ENCODE measurements at places on chromosomes 13 and 19. TPM values are rescaled to one million over a fixed set of nuclear protein-coding genes. Genes with fewer than 3 reads are reported as not detected.
A peak's percentile ranks its signal among the peaks of the same experiment; 100 is the strongest.

DNA sequence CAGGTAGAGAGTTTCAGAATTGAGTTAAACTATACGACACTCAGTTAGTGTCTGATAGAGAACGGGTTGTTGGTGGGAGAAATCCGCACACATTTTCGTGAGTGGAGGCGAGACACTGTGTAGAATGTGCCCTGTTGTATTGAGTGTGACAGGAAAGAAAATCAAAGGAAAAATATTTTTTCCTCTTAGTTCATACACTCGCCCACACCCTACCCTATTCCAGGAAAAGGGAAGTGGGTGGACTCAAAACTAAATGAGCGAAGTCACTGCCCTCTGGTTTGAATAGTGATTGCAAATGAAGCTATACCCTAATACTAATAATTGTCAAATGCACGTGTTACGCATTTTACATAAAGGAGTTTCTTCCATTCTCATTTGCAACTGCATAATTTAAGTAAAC, 2.0 kb downstream of the ZNF347 start:
- no peak for DNase-seq

GRCh38 chr13:20969182-20969581, 66.6 kb upstream of the XPO4 start:
- DNase-seq, result no peak

- DNase-seq, result peak; percentile 32
Measured at GRCh38 chr13:114147803-114148520, 15.5 kb upstream of the RASA3 start.

- DNase-seq, result no peak
Measured at GRCh38 chr13:83935566-83935965, 53.3 kb upstream of the SLITRK1 start.

- peak; percentile 77 for DNase-seq
Measured at GRCh38 chr13:28423010-28423409, 71.9 kb downstream of the FLT1 start.

DNA sequence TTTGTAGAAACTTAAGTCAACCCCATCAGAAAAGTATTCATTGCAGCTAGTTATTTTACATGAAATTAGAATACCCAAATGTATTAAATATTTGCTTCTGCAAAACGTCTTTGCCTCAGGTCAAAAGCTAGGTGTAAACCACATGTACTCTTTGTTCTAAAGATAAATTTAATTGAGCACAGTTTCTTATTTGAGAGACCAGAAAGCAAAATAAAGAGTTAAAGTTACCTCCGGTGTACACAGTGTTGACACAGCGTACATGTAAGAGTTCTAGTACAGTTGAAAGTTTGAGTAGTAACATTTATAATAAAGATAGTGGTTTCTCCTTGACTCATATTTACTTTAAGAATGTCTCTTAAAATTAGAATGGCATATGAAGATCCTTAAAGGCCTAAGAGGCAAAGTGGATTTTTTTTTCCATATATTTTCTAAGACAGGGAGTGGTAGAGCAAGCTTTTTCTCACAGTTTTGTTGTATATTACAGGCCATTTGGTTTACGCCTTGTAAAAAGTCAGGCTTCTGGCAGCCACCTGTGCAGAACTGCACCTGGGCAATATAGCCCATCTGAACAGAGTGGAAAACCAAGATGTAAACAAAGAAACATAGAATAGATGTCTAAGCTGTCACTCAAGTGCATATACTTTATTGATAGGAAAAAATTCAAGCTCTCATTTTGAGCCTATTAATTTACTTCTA, 2.9 kb downstream of the LRCH1 start:
- no peak for DNase-seq

Gene CC2D1A
- 28.9 TPM for total RNA-seq

- DNase-seq, result no peak
Measured at GRCh38 chr19:16064209-16064889, 11.9 kb upstream of the TPM4 start.

- DNase-seq, result no peak
Measured at GRCh38 chr19:51733742-51734522, 10.1 kb upstream of the HAS1 start.

- DNase-seq, result no peak
Measured at GRCh38 chr19:51347209-51347928, 5.4 kb upstream of the VSIG10L start.

DNA sequence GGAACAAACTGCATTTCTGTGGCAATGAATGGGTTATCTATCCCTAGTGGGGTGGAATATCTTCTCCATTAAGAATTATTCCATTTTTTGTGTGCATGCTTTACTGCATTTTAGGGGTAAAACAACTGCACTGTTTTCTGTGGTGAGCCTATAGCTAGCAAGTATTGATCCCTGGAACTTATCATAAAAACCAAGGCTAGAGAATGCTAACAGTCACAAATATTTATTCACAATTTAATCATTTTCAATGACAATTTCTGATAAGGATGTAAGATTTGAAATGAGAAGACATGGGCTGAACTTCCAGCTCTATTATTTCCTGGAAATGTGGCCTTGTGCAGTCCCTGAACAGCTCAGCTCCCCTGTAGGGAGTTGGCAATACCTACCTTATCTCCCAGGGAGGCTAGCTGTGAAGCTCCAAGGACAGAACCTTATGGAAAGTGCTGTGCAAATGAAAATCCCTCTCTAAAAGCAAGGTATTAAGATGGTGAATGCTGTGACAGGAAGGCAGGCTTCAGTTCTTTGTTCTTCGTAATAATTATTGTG, 51.5 kb upstream of the FAM216B start:
- no peak for DNase-seq

Gene LAIR1
- 87.8 TPM for total RNA-seq

Gene POU4F1
- not detected for total RNA-seq

DNA sequence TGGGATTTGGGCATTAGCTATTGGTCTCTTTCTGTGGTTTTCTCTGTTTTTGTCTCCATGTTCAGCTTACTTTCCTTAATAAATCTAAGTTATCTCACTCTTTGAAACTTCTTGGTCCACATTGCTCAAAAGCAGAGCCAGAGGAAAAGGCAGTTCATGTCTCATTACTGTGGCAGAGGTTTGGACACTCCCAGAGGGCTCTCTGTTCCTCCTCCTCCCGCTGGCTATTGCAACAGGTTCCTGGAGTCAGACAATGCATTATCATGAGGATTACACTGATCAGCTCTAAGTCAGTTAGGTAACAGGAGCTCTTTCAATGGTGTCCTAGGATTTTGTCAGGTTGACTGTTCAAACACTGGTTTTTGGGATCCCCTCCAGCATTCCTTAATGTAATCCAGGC, 298.8 kb downstream of the NDFIP2 start:
- DNase-seq, result no peak

GRCh38 chr13:105368781-105369180, 1166.7 kb downstream of the EFNB2 start:
- DNase-seq, result no peak

DNA sequence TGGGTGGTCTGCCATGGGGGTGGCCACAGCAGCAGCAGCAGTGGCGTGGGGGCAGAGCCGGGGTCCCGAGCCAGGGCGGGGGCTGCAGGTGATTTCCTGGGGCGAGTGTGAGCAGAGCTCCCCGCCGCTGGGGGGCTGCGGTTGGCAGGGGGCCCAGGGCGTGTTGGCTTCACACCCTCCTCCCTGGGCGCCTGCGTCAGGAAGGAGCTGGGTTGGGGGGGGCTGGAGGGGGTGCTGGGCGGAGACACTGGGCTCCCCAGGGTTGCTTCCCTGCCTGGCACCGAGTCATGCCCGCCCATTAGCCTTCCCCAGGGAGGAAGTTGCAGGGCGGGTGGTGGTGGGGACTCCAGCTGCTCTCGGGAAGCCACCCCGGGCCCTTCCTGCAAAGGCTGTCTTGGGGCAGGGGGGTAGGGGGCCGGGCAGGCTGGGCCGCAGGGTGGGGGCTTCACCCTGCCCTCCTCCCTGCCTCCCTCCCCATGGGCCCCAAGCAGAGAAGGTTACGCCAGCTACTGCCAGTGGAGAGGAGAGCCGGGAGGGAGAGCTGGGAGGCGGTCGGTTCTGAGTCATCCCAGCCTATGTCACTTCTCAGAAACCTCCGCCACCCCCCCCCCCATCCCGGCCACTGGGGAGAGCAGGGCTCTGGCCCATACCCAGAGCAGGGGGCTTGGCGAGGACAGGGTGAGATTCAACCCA, 4.6 kb downstream of the MIDN start:
- peak; percentile 97 for DNase-seq

- DNase-seq, result no peak
Measured at GRCh38 chr13:81929988-81930387, 1589.1 kb upstream of the SPRY2 start.

DNA sequence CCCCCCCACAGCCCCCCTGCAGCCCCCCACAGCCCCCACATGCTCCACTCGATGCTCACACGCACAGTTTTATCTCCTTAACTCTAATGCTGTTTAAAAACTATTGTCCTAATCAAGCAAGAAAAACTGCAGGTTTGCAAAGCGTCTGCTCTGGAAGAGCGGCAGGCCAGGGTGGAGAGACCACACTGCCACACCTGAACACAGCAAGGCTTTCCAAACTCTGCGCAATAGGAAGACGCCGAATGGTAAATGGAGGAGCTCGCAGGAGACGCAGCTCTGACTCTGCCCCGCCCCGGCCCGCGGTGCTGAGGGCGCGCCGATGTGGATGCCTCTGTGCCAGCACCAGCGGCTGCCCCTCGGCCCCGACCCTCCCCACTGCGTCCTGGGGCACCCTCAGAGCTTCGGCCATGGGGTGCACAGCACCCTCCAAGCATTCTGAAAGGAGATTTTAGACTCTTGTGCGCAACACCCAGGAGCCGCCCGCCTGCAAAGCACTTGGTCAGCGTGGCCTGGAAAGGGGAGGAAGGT, 32.4 kb downstream of the RASA3 start:
- DNase-seq, result peak; percentile 56

DNA sequence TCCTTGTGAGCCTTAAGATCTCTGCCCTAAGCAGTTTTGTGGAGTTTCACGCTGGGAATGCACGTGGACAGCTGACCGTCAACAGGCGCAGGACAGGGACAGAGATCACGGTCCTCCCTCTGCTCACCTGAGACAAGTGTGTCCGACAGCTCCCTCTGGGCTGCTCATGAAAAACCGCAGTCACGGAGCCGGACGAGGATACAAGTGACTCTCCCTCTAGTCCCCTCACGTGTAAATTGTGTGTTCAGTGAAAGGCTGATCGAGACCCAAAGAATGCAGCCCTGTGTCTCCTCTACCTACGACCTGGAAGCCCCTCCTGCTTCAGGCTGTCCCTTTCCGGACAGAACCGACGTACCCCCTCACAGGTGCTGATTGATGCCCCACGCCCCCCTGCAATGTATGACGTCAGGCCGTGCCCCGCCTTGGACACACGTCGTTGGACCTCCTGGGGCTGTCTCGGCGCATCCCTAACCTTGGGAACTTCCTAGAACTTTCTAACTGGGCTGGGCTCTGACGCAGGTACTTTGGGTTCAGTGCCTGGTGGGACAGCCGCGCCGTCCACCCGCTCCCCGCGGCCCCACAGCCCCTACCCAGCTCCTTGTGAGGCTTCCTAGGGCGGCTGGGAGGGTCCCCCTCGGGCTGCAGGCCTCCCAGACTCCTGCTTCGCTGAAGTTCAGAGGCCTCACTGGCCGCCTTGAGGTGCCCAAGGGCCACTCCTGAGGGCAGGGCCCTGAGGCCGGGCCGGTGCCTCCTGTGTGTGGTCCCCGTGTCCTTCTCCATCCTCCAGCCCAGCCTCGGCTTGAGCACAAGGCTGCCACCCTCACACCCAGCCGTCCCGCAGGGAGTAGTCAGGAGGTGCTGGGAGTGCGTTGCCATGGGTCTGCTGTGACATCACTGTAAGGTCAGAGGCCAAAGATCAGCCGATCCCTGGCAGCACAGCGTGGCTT, at the start of gene C13orf46:
C13orf46 (minus strand) TSS at position 859 of the 947 bp plus-strand sequence; CDS start at position 780, 79 bp downstream.
- DNase-seq, result peak; percentile 59

GRCh38 chr13:41386211-41386610, 71.1 kb upstream of the RGCC start:
- DNase-seq, result no peak

Gene ZNF850
- 2.8 TPM for total RNA-seq

Gene GATAD2A
- total RNA-seq, result 85.8 TPM

DNA sequence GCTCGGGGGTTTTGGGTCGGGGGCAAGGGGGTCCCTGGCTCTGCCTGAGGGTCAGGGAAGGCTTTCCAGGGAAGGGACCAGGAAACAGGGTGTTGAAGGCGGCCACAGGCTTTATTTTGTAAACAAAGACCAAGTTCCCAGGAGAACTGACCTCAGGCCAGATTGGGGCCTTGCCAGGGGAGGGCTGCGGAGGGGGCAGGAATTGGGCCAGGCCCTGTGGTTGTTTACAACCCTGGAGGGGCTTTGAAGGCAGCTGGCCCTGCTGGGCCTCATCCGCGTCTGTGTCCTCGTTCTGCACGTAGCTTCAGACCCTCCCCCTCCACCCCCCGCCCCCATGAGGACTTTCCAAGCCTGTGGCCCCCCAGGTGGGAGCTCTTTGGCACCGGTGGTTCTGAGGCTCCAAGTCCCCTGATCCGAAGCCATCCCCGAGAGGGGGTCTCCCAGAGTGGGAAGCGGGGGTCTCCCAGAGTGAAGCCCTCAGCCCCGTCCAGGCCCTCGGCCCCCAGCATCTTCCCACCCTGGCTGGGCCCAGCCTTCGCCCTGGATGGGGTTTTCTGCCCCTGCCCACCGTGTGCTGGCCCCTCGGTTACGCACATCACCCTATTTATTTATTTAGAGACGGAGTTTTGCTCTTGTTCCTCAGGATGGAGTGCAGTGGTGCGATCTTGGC, 13.5 kb upstream of the BSG start:
- peak; percentile 67 for DNase-seq

GRCh38 chr13:32045982-32046785, 14.6 kb downstream of the FRY start:
- no peak for DNase-seq

Gene GNG7
- 5.5 TPM for total RNA-seq

DNA sequence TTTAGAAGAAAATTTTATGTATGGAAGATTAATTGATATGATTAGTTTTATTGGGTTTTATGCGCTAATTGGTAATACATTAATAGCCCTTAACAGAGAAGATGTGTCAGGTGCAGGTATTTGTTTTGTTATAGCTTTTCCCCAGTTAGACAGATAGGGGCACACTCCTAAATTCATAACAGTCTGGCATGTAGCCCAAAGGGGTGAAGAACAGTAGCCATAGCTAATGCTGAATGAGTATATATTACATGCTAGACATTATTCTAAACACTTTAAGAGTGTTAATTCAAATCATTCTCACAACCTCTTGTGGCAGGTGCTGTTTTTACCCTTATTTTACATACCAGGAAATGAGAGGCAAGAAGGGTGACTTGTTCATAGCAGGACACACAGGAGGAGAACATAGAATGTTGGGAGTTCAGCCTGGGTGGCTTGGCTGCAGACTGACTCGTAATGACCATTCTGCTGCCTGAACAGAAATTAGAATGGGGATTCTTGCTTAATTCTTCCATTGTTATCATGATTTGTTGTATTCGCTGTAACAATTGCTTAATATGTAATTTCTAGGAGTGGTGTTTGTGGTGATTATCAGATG, 20.1 kb downstream of the PCCA start:
- no peak for DNase-seq

- DNase-seq, result no peak
Measured at GRCh38 chr13:63948045-63948444, 2532.4 kb upstream of the PCDH20 start.

Gene ZNF724
- total RNA-seq, result 2.3 TPM

Measured in upper lobe of right lung (tissue), 1 donor.